ENCODE measurements at places on chromosomes 2 and 18.

GRCh38 chr2:174334278-174334715 is 457 bp upstream of the SP9 start:
- DNase-seq, result no peak

DNA sequence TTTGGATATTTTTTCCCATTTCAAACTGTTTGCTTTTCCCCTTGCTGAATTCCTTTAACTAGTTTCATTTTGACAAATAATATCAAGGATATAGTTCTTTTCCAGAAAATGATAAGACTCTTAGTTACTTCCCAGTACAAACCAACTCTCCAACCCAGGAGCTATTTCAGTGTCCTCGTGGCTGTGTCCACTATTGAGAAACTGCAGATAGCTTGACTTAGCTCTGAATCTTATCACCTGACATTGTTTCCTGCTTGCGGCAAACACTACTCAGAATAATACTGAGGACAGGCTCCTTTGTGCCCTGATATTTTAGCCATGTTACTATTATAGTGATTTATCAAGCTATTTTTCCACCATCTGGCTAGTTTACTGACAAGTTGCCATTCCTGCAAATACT is 74.6 kb downstream of the KLF7 start:
- no peak for DNase-seq

- no peak for DNase-seq
Measured at GRCh38 chr2:28084564-28084963, 194.0 kb downstream of the BABAM2 start.

GRCh38 chr2:19667536-19667949 is 234.2 kb downstream of the TTC32 start:
- no peak for DNase-seq

DNA sequence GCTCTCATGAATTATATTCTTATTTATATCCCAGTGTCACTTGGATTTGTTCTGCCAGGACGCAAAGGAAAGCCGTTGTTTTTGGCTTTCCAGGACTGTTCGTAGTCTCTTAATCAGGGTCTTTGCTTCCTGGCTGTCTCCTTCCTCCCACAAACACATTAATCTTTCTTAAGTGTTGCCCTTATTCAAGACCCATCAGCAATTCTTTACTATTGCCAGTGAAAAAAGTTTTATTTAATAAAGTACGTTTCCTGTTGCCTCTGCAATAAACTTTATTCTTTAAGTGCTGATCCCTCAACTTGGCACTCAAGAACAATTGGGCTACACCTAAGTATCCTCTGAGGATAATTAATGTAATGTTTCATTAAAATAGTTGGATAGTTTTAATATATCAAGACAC is 68.3 kb upstream of the CYP20A1 start:
- no peak for DNase-seq

DNA sequence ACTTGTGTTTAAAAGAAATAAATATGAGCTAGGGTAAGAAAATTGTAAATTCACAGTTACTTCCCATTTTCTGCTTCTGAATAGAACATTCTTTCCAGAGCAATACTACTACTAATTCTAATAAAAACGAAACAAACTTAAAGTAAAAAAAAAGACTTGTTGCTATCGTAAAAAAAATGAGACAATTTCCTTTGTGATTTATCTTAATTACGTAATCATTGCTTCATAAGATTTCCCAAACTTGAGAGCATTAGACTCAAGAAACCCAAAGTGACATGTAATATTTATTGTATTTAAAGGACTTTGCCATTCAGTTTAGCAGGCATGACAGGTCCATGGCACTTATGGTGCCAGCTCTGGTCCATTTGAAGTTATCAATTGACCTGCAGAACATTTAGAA is 153.8 kb downstream of the AQP4 start:
- no peak for DNase-seq

- DNase-seq, result no peak
Measured at GRCh38 chr18:25223211-25223610, 128.8 kb downstream of the ZNF521 start.

DNA sequence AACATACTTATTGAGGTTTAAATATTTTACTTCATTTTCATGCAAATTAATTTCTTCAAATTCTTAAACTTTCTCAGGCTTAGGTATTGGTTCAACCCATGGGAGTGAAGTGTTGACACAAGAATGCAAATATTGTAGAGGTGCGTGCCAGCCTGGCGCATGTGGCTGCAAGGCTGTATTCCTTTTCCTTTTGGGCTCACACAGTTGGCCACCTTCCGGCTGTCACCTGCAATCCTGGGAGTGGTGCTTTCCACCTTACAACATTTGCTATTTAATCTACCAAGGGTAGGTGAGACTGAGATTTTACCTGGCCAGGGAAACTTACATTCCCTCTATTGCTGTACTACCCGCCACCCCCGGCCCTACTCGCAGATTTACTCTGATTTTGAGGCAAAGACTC is 141.1 kb downstream of the DCC start:
- DNase-seq, result no peak

GRCh38 chr2:64700133-64700809 is 46.6 kb upstream of the SERTAD2 start:
- no peak for DNase-seq

DNA sequence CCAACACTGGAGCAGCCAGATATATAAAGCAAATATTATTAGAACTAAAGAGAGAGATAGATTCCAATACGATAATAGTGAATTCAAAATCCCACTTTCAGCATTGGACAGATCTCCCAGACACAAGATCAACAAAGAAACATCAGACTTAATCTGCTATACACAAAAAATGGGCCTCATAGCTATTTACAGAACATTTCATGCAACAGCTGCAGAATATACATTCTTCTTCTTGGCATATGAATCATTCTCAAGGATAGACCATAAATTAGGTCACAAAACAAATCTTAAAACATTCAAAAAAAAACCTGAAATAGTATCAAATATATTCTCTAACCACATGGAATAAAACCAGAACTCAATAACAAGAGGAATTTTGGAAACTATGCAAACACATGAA is 23.8 kb upstream of the BAZ2B start:
- no peak for DNase-seq

DNA sequence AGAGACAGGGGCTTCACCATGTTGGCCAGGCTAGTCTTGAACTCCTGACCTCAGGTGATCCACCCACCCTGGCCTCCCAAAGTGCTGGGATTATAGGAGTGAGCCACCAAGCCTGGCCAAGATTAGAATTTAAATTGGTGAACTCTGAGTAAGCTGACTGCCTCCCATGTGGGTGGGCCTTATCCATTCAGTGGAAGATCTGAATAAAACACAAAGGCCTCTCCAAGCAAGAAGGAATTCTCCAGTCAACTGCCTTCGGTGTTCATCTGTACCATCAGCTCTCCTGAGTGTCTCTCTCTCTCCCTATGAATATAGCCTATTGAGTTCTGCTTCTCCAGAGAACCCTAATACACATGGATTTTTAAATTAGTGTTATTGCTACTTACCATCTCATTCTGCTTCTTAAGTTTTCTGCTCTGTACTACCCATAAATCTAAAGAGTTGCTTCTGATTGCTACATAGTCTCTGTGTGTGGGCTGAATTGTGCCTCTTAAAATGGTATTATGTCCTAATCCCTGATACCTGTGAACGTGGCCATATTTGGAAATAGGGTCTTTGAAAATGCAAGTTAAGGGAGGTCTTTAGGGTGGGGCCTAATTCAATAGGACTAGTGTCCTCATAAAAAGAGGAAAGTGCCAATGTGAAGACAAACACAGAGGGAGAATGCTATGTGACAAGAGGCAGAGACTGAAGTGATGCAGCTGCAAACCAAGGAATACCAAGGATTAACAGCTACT is 36.3 kb downstream of the FBXO11 start:
- no peak for DNase-seq

GRCh38 chr18:25592804-25593360 is 240.9 kb upstream of the ZNF521 start:
- DNase-seq, result no peak

- DNase-seq, result no peak
Measured at GRCh38 chr18:58578321-58578720, 50.6 kb downstream of the ALPK2 start.

GRCh38 chr2:56244911-56245530 is 61.2 kb downstream of the CCDC85A start:
- DNase-seq, result no peak

- no peak for DNase-seq
Measured at GRCh38 chr2:40034198-40034597, 255.1 kb upstream of the THUMPD2 start.

DNA sequence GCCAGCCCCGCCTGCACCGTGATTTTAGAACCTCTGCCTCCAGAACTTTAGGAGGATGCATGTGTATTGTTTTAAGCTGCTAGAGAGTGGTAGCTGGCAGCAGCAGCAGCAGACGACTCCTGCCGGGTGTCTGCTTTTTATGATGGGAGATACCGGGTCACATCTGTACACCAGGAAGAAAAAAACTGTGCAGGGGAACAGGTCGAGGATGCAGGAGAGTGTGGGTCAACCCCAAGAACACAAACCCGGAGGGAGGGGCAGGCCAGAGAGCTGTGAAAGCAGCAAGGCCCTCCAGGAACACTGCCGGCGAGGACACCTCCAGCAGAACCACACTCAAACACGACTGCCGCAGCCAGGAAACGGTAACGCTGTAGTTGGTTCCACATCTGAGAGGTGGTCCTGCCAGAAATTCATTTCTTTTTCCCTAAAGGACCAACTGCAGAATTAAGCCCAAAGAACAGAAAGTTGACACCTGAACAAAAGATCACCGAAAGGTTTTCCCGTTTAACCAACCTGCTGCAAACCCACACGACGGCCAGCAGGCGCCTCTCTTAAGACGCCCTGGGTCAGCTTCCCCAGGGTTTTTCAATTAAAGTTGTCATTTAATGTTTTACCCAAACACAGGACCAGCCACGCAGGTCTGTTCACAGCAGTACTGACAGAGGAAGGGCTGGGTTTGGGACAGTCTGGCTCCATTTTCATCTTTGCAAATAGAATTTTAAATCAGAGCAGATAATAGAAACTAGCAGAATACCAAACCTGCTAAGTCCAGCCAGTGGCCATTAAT is 60.5 kb downstream of the NDUFA10 start:
- DNase-seq, result no peak

DNA sequence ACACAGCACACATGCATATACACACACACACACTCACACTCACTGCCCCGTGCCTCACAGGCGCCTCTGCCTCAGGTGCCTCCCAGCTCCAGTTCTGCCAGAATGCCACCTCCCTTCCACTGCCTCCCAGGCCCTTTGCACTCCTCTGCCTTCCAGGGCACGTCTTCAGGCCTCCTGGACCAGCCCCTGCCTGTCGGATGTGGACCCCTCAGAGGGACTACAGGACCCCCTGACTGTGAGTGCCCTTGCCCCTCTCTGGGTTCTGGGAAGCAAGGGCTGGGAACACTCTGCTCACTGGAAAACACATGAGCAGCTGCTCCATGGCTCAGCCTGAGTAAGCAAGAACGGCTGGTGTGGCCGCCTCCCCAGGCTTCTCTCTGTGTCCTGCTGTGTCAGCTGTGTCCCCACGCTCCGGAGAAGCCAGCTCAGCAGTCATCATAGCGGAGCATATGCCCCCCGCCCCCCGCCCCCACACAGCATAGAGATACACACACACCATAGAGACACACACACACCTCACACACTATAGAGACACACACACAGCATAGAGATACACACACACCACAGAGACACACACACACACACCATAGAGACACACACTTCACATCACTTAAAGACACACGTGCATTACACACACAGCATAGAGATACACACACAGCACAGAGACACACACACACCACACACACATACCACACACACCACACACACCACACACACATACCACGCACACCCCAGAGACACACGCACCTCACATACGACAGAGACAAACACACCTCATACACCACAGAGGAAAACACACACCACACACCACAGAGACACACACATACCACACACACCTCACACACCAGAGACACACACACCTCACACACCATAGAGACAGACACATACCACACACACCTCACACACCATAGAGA is 271.3 kb downstream of the CYRIA start:
- DNase-seq, result no peak

DNA sequence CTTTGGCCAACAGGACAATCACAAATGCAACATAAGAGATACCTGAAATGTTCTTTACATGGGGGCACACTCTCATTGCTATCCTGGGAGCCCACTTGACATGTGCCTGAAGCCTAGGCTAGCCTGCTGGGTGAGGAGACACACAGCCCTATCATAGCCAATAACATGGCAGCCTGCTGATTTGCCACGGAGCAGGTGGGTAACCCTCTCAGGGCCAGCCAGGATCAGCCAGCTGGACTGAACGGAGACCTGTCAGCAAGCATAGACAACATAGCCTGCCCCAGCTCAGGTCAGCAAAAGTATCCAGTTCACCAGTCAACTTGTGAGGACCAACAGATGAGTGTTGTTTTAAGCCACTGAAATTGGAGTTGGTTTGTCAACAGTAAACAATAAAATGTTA is 566.5 kb downstream of the DCDC2C start:
- DNase-seq, result no peak

GRCh38 chr2:112065486-112065885 is 10.4 kb downstream of the TMEM87B start:
- DNase-seq, result no peak

DNA sequence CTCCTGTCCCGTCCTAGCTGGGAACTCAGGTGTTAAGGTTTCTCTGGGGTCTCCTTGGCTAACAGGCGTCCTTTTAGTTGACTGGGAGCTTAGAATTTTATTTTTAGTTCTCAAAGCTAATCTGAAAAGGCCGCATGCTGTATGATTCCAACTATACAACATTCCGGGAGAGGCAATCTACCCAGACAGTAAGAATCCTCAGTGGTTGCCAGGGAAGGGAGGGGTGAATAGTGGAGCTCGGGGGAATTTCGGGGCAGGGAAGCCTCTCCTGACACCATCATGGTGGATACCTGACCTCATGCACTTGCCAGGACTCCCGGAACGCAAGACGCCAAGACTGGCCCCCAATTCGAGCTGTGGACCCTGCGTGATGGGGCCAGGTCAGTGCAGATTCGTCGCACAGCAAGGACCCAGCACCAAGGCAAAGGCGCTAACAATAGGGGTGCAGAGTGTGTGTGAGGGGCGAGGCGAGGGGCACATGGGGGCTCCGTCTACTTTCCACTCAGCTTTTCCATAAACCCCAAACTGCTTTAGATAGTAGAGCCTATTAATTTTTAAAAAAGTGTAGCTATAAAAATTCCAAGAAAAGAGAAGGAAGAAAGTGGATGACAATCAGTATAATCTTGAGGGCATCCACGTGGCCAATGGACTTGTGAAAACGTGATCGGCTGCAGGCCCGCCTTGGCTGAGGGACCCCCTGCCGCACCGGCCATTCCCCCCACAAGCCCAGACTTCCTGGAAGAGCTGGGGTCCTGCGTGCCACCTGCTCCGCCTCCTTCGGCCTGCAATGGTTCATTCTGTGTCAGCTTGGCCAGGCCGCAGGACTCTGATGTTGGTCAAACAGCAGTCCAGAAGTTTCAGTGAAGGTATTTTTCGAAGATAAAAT is 17.3 kb downstream of the PDCD1 start:
- DNase-seq, result no peak

- DNase-seq, result no peak
Measured at GRCh38 chr2:148814143-148814859, 60.7 kb upstream of the KIF5C start.

DNA sequence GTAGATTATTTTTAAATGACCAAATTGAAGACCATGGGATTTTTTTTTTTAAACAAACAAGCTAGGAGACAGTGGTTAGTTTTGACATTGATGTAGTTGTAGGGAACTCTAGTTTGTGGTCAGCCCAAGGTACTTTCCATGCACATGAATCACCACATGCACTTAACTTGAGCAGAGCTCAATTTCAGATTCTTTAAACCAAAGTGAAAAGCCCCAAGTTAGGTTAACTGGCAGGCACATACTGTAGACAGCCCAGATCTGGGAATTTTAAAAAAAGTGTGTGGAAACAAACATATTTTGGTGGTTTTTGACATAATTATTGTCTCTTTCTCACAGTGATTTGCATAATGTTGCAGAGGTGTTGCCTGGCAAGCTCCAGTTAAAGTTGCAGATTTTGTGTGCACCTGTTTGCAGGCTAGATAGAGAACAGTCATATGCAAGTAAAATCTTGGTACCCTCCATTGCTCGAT is 88.4 kb downstream of the BCL2L11 start:
- DNase-seq, result peak; percentile 10

Measured in activated T-cell treated with anti-CD3 and anti-CD28 coated beads for 48 hours (primary cell).